Activated CD4-positive, alpha-beta T cell treated with anti-CD3 and anti-CD28 coated beads, Interleukin-2, amount 50 U/mL, for 48 hours (primary cell): ENCODE measurements at places on chromosomes 1 and 21.

DNA sequence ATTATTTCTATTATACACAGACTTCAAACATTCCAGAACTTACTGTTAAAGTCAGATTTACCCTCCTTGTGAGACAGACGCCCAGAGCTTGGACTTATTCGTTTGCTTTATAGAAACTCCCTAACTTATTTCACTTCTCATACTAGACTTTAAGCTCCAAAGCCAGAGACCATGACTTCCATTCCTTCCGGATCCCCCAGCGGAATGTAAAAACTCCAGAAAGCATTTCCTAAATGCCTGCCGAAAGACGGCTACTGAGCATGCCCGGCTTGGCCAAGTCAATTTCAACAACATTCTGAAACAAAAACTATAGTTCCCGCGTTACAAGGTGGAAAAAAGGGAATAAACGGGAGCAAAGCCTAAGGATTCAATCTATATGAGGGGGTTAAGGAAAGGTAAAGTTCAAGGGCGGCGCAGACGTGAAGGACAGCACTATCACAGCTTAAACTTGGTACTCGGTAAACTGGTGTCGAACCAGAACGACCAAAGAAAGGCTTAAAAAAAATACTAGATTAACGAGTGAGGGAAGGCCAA, 1.1 kb downstream of the USP48 start:
- no peak for DNase-seq

DNA sequence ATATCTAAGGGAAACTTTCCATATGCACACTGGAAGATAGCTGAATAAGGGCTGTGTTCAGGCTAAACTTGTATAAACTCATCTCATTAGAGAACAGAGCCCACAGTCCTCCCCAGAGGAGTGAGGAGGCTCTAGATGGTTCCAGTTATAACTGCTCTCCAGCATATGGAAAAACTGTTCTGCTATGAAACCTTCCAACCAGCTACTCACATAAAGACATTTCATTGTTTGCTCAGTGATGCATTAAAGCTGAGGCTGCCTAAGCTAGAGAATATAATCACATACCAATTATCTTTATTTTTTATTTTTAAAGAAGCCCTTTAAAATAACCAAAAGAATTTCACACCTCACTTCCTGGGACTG, 13.3 kb downstream of the AHCYL1 start:
- no peak for DNase-seq

- DNase-seq = no peak
Measured at GRCh38 chr1:119635811-119636390, 12.2 kb downstream of the ZNF697 start.

GRCh38 chr1:202317941-202318925, 23.5 kb downstream of the UBE2T start:
- DNase-seq = no peak

GRCh38 chr1:28577052-28577678, 14.9 kb upstream of the RAB42 start:
- peak; percentile 59 for DNase-seq

DNA sequence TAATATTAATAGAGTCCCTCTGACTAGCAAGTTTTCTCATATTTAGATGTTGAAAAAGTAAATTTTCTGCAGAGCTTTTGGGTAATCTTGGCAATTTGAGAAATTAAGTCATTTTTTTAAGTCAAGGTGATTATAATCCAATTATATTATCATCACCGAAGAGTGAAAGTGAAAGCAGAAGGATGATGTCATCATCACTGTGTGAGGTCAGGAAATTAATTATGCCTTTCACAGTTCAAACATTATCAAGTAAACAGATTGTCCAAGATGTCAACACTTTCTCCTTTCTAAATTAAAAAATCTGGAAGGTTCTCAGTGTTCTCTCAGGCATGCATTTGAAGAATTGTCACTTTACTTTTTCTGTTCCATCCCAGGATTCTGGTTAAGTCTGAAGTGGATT, 296.0 kb downstream of the TBX15 start:
- DNase-seq = no peak

GRCh38 chr21:14645702-14646101, 99.6 kb upstream of the SAMSN1 start:
- DNase-seq = no peak

- DNase-seq = no peak
Measured at GRCh38 chr1:65404941-65405340, 15.5 kb upstream of the LEPR start.

DNA sequence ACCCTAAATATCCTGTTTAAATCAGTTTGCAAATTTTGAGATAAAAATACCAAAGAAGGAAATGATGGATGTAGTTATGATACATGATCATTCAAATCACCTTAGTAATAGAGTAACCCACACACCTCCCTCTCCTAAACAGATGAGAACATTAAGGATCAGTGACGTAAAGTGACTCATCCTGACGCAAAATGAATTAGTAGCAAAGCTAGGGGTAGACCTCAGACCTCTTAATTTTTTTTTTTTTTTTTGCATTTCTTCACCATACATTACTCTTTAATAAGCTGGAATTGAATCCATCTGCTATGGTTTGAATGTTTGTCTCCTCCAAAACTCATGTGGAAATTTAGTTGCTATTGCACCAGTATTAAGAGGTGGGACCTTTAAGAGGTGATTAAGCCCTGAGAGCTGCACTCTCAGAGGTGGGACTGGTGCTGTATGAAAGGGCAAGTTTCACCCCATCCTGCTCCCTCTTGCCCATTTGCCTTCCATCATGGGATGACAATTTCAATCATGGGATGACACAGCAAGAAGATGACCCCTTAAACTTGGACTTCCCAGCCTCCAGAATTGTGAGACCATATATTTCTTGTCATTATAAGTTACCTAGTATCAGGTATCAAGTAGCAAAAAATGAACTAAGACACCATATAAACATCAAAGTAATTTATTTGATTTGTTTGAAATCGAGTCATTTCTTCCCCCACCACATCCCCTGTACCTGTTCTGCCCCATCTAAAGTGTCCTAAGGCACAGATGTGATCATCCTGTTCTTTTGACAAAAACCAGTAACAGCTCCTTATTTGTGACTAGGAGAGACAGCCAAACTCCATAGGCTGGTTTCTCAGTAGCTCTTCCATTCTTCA, 114.6 kb upstream of the DUSP10 start:
- DNase-seq = no peak

GRCh38 chr21:41894922-41895557, 15.9 kb upstream of the PRDM15 start:
- no peak for DNase-seq

- no peak for DNase-seq
Measured at GRCh38 chr1:91515994-91516393, 15.3 kb downstream of the CDC7 start.

- no peak for DNase-seq
Measured at GRCh38 chr1:64920941-64921589, 45.3 kb downstream of the JAK1 start.

GRCh38 chr1:50084389-50084788, 24.3 kb upstream of the ELAVL4 start:
- DNase-seq = no peak

- no peak for DNase-seq
Measured at GRCh38 chr1:175481126-175482070, 262.0 kb downstream of the TNR start.

- DNase-seq = no peak
Measured at GRCh38 chr1:175569117-175569743, 174.2 kb downstream of the TNR start.

- DNase-seq = no peak
Measured at GRCh38 chr1:52574594-52574993, 21.7 kb upstream of the TUT4 start.
